CD4-positive, alpha-beta T cell treated with Interferon alpha-2 for 1 hour (primary cell): ENCODE measurements at places on chromosomes 7 and 10.

DNA sequence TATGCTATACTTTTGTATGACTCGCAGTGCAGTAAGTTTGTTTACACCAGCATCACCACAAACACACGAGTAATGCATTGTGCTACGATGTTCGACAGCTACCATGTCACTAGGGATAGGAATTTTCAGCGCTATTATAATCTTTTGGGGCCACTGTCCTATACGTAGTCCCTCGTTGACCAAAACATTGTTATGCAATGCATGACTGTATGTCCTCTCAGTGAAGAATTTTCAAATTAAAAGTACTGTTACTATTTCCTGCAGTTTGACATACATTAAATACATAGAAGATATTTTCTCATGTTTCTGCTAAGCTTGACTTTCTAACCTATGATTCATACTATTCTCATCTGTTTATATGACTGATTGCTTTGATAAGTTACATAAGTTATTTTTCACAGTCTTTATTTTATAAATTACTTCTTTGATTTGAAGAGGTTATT lies 203.6 kb downstream of the VTI1A start:
- no peak for DNase-seq

- no peak for DNase-seq
Observed at GRCh38 chr7:135756191-135756590, 7.6 kb upstream of the FAM180A start.

DNA sequence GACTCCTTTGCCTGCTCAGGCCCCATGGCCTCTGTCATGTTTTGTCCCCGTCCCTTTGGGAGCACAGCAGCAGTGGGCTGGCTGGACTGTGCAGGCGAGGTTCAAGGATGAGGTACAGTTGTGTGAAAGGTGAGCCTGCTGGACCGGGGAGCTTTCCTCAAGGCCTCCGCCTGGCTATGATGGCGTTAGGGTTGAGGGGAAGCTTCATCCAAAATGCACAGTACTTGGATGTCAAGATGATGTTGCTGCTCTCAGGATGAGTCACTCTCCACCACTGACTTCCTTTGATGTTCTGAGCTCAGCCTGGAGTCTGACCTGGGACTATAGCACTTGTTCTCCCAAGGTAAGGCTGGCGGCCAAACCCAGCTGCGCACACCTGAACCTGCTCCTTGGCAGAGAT lies 152.7 kb upstream of the SHH start:
- DNase-seq = no peak

- no peak for DNase-seq
Observed at GRCh38 chr7:49400891-49401550, 372.4 kb upstream of the VWC2 start.

DNA sequence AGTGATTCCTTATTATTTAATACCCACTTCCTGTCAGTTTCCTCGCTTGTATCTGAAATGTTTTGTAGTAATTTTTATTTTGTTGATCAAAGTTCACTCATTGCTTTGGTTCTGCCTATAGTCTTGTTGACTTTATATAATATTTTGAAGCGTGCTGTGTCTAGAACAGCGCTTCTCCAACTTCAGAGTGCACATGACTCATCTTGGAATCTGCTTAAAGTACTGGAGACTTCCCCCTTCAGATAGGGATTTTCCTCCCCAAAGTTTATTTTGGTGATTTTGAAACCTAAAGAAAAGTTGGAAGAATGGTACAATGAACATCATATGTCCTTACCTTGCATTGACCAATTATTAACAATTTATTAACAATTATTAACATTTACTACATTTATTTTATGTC lies 5.8 kb downstream of the COMTD1 start:
- DNase-seq = no peak
